C1 segment of cervical spinal cord (tissue), 14 donors: ENCODE measurements at places on chromosomes 7 and 10.

- no peak for DNase-seq
Measured at GRCh38 chr7:63927261-63927660, 71.4 kb upstream of the ZNF722 start.

GRCh38 chr7:140983802-140984201 is 30.9 kb downstream of the MRPS33 start:
- no peak for DNase-seq

- DNase-seq = no peak
Measured at GRCh38 chr10:127071126-127071525, 125.3 kb downstream of the INSYN2A start.

DNA sequence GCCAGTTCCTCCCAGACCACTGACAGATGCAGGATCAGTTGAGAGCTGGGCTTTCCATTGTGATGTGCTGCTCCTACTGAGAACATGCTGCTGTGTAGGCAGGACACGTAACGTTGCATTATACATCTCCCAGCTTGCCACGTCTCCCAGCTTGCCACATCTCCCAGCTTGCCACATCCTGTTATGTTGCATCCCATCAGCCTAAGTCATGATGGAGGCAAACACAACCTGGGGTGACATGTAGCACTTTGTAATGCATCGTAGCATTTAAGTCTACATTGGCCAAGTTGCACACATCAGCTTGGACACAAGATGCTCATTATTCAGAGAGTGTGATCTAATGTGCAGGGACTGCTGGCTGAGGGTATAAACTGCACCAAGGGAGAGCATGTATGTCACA is 73.3 kb upstream of the CHCHD3 start:
- no peak for DNase-seq

DNA sequence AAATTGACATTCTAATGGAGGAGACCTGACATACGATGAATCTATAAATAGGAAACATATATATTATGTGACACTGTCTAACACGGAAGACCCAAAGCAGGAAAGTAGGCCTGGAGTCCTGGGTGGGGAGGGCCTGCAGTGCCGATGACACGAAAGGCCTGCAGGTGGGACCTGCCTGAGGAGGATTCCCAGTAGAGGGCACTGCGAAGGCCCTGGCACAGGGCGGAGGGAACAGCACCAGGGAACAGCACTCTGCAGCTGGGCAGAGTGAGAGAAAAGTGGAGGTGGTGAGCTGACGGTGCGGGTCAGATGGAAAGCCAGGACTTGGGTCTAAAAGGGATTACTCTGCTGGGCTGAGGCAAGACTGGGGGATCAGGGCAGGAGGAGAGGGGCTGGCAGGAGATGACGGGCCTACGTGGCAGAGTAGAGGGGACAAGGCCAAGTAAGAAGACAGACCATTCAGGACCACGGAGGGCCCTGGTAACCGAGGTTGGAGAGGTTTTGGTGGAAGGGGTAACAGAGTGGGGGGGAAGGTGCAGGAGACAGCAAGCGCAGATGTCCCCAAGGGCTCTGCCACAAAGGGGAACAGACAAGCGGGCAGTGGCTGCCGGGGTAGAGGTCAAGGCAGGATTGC is 8.1 kb downstream of the ZNF746 start:
- DNase-seq = no peak

GRCh38 chr10:1290071-1290471 is 233.9 kb downstream of the WDR37 start:
- DNase-seq = no peak

DNA sequence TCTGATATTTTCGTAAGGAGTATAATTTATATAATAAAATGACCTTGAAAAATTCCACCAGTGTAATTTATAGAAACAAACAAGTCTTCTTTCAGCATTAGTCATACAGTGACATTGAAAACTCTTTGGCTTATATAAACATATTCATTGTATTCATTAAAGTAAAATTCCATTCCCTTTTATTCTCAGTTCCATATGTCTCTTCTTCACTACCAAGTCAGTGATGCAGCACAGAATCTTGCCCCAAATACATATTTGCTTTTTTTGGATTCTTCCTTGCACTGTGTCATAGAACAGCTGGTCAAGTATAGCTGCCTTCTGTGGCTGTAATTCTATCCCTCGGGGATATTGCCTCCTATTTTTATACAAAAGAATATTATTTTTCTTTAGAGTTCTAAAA is 884.5 kb upstream of the POT1 start:
- no peak for DNase-seq

GRCh38 chr10:70190581-70190980 is 20.3 kb upstream of the SAR1A start:
- DNase-seq = no peak

GRCh38 chr7:131625817-131626372 is 69.5 kb upstream of the PODXL start:
- no peak for DNase-seq

DNA sequence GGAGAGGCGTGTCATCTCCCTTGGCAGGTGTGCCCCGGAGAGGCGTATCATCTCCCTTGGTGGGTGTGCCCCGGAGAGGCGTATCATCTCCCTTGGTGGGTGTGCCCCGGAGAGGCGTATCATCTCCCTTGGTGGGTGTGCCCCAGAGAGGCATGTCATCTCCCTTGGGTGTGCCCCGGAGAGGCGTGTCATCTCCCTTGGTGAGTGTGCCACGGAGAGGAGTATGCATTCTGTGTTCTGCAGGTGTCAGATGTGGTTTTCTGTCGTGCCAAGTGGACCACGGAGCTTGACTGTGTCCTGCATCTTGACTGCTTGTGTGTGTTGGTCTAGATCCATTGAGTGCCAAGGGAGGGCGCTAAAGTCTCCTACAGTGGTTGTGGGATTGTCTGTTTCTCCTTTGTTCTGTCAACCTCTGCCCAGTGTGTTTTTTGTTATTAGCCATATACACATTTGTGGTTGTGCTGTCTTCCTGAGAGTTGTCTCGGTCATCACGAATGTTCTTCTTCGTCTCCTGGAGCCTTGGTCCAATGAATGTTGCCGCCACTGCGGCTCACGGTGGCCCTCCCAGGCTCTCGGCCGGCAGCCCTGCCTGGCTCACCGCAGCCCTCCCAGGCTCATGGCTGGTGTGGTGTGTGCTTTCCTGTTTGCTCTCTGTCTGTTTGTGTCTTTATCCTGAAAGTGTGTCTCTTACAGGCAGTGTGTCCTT is 96.8 kb downstream of the INPP5A start:
- DNase-seq = no peak

DNA sequence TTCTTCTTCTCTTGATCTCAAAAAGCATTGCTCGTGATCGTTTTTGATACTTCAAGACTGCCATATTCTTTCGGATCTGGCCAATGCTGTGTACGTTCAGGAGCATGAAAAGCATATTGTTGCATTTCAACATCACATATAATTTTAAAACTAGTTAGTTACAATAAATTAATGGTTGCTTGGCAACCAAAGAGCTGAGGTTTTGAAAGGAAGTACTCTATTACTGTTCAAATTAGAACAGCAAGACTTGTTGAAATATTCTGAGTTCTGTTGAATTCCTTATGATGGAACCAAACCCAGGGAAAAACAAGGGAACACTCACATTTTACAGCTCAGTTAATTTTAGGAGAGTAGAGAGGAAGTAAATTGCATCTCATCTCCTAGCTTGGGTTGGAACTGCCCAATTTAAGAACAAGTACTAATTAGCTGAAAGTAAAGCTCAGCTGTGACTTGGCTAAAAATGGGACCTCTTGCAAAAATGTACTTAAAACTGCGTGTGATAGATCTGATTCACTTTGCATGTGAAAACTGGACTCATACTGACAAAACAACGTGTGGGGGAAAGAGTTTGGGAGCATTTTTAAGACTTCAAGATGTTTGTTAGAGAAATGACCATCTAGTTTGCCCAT is 21.2 kb downstream of the OR9A2 start:
- no peak for DNase-seq

GRCh38 chr10:34766266-34766600 is 48.9 kb downstream of the PARD3 start:
- no peak for DNase-seq

DNA sequence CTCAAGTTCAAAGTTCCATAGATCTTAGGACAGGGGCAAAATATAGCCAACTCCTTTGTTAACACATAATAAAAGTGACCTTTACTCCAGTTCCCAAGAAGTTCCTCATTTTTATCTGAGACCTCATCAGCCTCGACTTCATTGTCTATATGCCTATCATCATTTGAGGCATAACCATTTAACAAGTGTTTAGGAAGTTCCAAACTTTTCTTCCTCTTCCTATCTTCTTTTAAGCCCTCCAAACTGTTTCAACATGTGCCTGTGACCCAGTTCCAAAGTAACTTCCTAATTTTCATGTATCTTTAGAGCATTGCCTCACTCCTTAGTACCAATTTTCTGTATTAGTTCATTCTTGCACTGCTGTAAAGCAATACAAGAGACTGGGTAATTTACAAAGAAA is 569.1 kb downstream of the ANKRD7 start:
- DNase-seq = no peak

GRCh38 chr7:138431517-138431916 is 28.5 kb upstream of the TRIM24 start:
- DNase-seq = no peak

GRCh38 chr7:116671681-116672595 is at the start of gene MET:
TSS of gene MET (plus strand) at chr7:116672196. CDS start at chr7:116699085, 26,889 bp downstream.
- peak; percentile 71 for DNase-seq

- no peak for DNase-seq
Measured at GRCh38 chr10:79304479-79305087, 42.7 kb upstream of the PPIF start.

DNA sequence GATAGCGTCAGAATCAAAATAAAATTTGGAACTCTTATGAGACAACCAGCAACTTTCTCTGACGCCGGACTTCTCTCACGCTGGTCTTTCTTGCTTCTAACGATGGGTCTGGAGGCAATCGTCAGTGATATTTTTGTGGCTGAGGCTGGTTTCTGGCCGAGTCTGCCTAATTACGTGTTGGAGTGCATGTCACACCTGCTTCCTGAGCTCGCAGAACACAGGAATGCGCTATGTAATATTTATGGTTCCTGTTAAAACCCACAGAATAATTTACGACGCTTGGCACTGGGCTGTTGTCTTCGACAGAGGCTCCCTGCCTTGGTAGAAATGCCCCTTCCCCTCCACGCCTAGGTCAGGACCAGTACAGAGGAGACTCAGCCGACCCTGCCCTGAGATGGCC is 64.9 kb downstream of the NPTX2 start:
- DNase-seq = no peak

- DNase-seq = no peak
Measured at GRCh38 chr7:39605087-39605486, 18.3 kb upstream of the RALA start.

GRCh38 chr7:29639886-29640595 is 76.4 kb downstream of the PRR15 start:
- no peak for DNase-seq

- no peak for DNase-seq
Measured at GRCh38 chr7:68183176-68183575, 1186.5 kb downstream of the TYW1 start.

GRCh38 chr7:48028938-48029337 is at the start of gene SUN3:
TSS of gene SUN3 (minus strand) at chr7:48029107. CDS start at chr7:48028938, 169 bp downstream.
- DNase-seq = no peak

- DNase-seq = no peak
Measured at GRCh38 chr10:50260791-50261281, 9.5 kb upstream of the ASAH2 start.

GRCh38 chr7:130242198-130243014 is 24.3 kb upstream of the CPA2 start:
- no peak for DNase-seq

DNA sequence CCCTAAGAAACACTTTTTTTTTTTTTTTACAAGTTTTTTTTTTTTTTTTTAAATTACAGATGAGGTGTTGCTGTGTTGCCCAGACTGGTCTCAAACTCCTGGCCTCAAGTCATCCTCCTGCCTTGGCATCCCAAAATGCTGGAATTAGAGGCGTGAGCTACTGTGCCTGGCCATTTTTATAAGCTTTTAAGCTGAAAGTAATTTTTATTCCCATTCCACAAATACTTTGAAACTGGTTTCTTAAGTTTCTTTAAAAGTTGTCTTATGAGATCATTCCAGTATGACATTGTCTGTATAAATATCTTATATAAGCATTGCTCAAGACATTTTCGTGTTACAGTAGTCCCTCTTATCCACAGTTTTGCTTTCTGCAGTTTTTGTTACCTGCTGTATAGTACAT is 61.4 kb upstream of the CYP26C1 start:
- no peak for DNase-seq

DNA sequence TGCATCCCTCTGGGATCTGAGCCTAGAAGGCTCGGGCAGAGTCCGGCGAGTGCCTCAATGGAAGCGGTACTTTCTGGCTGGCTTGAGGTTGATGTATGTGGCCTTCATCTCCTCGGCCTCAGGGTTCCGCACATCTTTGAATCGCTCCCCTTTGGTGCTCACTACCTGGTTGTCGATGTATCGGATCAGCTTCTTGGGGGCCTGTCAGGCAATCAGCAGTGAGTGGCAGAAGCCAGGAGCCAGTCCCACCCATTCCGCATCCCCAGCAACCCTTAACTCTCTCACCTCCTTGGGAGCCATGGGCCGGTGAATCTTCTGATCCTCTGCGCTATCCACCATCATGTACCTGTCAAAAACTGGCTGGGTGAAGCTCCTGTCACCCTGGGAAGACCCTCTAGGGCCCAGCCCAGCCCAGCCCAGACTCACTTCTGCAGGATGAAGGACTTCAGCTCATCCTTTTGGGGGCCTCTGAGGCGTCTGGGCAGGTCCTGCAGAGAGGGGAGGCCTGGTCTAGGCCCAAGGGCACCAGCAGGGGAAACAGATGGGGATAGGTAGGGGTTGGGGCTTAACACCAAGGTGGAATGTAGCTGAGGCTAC is 2.8 kb downstream of the FBXL15 start:
- no peak for DNase-seq

DNA sequence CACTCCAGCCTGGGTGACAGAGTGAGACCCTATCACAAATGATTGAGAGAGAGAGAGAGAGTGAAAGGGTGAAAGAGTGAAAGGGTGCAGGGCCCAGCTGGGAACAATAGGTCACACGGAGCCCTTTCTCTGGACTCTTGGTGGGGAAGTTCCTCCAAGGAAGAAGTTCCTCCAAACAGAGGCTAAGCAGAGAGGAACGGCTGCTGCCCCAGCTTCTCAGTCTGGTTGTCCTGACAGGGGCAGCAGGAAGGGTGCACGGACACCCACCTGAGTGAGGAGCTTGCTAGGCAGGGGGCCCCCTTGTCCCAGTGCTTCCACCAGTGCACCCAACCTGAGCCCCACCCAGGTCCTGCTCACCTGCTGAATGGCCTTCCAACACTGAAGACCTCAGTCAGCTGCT is 38.8 kb upstream of the MYL10 start:
- no peak for DNase-seq

GRCh38 chr7:137439829-137440825 is 96.6 kb upstream of the PTN start:
- DNase-seq = no peak

GRCh38 chr10:89857431-89858042 is 156.1 kb downstream of the KIF20B start:
- DNase-seq = no peak

DNA sequence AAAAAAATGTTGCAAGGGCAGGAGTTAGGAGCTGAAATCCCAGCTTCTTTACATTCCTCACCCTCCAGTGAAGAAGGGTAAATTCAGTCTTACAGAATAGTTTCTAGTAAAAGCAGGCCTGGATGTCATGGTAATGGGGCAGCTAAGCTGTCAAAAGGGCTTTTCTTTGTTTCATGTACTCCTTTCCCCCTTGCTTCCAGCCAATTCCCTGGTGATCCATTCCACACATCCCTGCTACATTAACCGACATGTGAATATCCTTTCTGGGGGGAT is 36.0 kb downstream of the RHEB start:
- DNase-seq = no peak
